Fibroblast of the aortic adventitia (primary cell): ENCODE measurements at places on chromosomes 3 and 15. TPM values are rescaled to one million over a fixed set of nuclear protein-coding genes. Genes with fewer than 3 reads are reported as not detected.

ZBBX gene
- total RNA-seq: 0.16 TPM in 1 of 2 replicates, not detected in the other

CCR9 gene
- not detected in 2 replicates for total RNA-seq

JMJD7 gene
- 3.1 and 6.3 TPM in 2 replicates for total RNA-seq

SLC24A5 gene
- total RNA-seq: not detected in 2 replicates

CD80 gene
- not detected in 2 replicates for total RNA-seq

CLDN18 gene
- not detected in 2 replicates for total RNA-seq

PLOD2 gene
- 46.1 and 114 TPM in 2 replicates for total RNA-seq

ADAMTS17 gene
- total RNA-seq: 0.81 TPM in 1 of 2 replicates, not detected in the other

GADL1 gene
- total RNA-seq: 0.18 TPM in 1 of 2 replicates, not detected in the other

ZNF860 gene
- 0.33 and 1.2 TPM in 2 replicates for total RNA-seq

OXNAD1 gene
- total RNA-seq: 15.3 and 15.7 TPM in 2 replicates

RETNLB gene
- total RNA-seq: not detected in 2 replicates

DCLK3 gene
- total RNA-seq: 0.25 TPM in 1 of 2 replicates, not detected in the other

TMEM212 gene
- total RNA-seq: not detected in 2 replicates

GHSR gene
- not detected in 2 replicates for total RNA-seq

ZIC1 gene
- 0.18 TPM in 1 of 2 replicates, not detected in the other for total RNA-seq

CYP1A1 gene
- total RNA-seq: 0.63 TPM in 1 of 2 replicates, not detected in the other
